Kidney epithelial cell (primary cell): ENCODE measurements at places on chromosomes 2 and 18. TPM values are rescaled to one million over a fixed set of nuclear protein-coding genes. Genes with fewer than 3 reads are reported as not detected.

NOL4 gene
- total RNA-seq: 0.42 TPM in 1 of 2 replicates, not detected in the other

- no peak for DNase-seq
These were observed 426.2 kb upstream of the MEX3C start for GRCh38 chr18:51623653-51624052.

DNA sequence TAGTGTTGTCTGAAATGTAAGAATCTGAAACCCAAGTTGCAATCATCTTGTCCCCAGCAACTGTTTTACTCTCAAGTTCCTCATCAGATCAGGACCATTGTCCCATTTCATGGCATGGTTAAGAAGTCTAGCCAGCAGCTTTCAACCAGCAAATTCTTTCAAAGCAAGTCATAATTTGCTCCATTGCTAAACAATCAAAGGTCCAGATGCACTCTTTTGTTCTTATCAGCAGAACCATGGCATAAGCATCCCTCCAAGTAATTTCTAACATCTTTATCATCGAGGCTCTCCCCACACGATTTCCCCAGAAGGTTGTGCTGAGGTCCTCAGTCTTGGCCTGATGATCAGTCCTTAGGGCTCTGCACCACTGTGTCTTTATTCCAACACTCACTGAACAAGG is 67.5 kb upstream of the APCDD1 start:
- no peak for DNase-seq

CCDC150 gene
- 3.5 and 4.4 TPM in 2 replicates for total RNA-seq

- no peak for DNase-seq
These were observed 6.7 kb downstream of the CAVIN2 start for GRCh38 chr2:191839918-191840804.

- DNase-seq: no peak
These were observed 54.4 kb downstream of the EPHA4 start for GRCh38 chr2:221517696-221518151.

SULT1C4 gene
- 33.3 and 37.7 TPM in 2 replicates for total RNA-seq

- DNase-seq: no peak
These were observed 7.3 kb upstream of the EN1 start for GRCh38 chr2:118854507-118855345.

DNA sequence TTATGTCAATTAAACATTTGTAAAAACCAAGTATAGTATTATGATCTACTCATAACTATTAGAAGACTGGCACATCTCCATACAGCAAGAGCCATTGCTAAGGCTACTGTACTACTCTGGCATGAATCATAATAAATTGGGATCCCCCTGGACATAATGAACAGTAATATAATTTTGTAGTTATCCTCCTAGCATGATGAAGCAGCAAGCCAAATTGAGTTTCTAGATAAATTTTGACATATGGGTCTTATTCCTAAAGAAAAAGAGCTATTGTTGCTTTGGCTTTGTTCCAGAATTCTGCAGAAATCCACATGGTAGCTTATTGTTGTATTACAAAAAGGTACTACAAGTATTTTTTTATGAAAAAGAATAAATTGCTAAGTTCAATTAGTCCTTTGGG is 204.3 kb downstream of the CAMKMT start:
- DNase-seq: no peak
